Stimulated activated CD8-positive, alpha-beta memory T cell treated with anti-CD3 and anti-CD28 coated beads, Interleukin-4, amount 100 ng/mL, for 4 hours (primary cell): ENCODE measurements at places on chromosomes 4 and X.

DNA sequence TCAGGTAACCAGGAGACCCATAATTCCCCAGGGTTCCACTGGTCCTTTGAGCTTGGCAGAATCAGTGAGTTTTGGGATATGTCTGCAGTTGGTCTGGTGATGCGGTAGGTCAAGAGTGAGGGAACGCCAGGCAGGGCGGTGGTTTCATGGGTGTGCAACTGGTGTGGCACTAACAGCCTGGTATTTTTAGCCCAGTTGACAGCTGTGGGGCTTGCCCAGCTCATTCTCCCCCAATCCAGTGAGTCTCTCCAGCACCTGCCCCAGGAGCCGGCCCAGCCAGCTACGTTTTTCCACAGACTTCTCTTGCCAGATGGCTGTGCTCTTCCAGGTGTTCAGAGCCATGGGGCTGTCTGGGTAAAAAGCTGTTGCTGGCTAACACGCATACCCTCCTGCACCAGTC lies 1019.9 kb downstream of the CCSER1 start:
- DNase-seq: no peak

- DNase-seq: no peak
Observed at GRCh38 chr4:555566-556275, 20.4 kb downstream of the TMEM271 start.

DNA sequence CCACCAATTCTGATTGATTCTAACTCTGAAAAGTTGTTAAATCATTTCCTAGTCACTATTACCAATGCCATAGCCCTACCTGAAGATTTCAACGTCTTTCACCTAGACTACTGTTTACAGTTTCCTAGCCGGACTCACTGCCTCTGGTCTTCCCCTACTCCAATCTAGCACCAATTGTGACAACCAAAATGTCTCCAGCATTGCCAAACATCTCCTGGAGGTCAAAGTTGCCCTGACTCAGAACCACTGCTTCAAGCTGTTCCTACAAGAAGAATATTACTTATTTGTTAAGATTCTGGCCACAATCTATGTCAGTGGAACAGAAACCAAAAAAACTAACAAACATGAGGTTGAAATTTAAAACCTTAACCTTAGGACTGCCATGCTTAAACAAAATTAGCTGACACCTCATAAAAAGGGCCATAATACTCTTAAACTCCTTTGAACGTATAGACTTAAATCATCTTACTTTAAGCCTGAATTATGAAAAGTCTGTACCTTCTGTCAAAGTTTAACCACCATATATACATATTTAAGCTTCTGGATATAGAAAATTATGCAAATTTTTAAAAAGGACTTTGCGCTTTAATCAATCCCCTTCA lies 2.1 kb downstream of the PDS5A start:
- no peak for DNase-seq

- DNase-seq: no peak
Observed at GRCh38 chr4:42489095-42489494, 91.8 kb downstream of the SHISA3 start.

DNA sequence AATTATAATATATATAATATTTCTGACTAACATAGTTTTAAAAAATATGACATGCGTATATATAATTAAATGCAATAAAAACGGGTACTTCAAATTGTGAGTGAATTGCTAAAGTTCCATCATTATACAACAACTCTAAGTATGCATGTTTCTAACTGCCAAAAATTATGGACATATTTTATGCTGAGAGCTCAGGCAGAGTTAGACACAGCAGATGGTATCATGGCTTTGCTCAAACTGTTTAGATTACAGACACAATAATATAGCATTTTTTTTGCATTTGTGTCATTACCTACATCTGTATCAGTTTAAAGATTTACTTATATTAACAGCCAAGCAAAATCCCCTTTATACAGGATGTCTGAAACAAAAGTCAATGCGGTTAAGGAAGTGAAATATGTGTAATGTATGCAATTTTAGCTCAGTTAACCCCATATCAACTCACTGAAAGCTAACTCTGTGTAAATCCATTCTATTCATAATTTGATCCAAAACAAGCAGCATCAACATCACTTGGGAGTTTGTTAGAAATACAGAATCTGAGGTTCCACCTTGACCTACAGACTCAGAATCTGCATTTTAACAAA lies 119.1 kb upstream of the CNKSR2 start:
- no peak for DNase-seq

DNA sequence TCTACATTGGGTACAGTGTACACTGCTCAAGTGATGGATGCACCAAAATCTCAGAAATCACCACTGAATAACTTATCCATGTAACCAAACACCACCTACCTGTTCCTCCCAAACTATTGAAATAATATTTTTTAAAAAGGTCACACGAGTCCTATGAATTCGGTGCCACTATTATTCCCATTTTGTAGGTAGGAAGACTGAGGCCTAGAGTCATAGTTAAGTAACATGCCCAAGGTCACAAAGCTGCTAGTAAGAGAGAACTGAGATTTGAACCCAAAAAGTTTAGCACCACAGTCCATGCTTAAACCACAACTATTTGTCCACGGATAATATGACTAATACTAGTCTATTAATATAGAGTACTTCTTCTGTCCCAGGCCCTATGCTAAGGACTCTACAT lies 2.7 kb downstream of the ARHGEF6 start:
- DNase-seq: no peak

GRCh38 chr4:18626366-18626765 lies 604.8 kb upstream of the LCORL start:
- no peak for DNase-seq

DNA sequence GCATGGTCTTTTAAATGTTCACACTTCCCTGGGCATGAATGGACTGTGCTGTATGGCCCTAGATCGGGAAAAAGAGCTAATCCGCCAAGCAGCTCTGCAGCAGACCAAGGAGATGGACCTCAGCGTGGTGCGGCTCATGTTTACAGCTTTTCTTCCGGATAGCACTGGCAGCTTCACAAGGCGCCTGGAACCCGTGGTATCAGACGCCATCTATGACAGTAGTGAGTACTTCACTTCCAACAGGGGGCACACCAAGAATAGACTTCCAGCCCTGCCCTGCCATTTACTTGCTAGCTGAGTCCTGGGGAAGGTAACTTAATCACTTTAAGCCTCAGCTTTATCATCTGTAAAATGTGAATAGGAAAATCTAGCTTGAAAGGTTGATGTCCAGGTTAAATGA lies 77.7 kb downstream of the NFKB1 start:
- DNase-seq: no peak

GRCh38 chr4:150006197-150006596 lies 72.0 kb upstream of the DCLK2 start:
- DNase-seq: no peak

DNA sequence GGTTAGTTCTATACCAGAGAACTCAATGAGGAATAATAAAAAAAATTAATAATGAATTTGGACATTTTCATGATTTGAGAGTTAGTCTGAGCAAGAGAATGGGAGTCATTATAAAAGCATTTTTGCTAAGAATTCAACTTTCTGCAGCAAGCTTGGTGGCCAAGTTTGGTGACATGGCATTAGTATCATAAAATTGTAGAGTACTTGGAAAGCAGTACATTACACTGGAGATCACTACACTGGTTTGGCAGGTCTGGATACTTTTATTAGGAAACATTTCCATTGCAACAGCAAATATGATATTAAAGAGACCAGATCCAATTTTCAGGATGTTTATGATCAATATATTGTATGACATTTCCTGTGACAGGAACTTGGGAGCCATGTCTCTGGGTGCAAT lies 249.1 kb upstream of the INTU start:
- DNase-seq: no peak

- DNase-seq: no peak
Observed at GRCh38 chr4:9989918-9990635, 31.2 kb downstream of the SLC2A9 start.

DNA sequence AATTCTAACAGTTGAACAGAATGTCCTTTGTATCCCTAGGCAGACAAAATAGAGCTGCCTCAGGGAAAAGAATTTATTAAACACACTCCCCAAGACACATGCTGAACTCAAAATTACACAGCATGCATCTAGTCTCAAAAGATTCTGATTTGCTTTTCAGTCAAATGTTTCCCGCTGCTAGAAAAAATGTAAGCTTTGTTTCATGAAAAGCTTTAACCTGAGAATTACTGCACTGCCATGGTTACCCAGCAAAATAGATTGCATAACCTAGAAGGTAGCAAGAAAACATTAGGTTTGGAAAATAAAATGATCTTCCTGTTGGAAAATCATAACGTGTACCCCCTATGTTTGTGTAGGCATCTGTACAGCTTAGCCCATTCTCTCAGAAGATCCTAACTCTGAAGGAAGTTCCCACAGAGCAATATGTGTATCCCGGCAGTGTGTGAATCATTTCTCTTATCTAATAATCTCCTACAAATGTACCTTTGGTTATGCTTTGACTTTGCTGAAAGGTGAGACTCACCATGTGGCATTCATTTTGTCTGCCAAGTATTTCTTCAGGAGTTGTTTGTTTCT lies 646.9 kb downstream of the STPG2 start:
- no peak for DNase-seq

DNA sequence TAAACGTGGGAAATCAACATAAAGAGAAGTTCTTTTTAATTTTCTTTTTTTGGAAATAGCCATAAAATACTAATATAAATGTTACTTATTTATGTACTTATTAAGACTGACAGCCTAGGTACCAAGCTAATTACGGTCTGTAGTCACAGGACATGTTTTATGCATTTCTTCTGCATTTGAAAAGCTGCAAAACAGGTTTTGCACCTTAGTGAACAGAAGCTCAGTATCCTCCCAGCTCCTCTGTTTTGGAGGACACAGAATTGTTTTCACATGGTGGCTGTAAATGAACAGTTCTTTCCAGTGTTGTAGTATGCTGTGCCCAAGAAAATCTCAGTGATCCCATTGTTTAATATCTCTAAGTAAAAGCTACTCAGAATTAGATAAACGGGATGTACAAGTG lies 1788.0 kb upstream of the TENM3 start:
- no peak for DNase-seq

DNA sequence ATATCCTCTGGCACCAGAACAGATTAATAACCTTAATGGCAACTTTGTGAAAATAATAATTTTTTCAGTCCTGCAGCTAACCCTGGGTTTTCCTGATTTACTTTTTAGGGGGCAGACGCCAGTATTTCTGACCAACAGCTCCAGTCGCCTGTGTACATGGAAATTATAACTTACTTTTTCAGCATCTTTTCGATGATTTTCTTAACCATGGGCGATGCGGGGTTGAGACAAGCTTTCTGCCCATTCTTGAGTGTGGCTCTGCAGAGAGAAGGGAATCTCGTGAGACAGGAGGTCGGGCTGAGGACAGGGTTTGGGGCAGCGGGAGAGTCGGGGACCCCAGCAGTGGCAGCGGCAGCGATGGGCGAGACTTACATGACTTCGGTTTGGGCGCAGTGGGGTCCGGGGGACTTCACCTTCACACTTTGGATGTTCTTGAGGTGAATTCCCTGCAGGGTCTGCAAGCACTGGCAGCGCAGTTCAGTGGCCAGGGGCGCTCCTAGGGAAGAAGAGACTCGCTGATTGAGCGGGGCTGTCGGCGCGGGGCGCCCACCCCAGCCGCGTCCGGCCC lies 484 bp downstream of the CXCL2 start:
- no peak for DNase-seq

- DNase-seq: no peak
Observed at GRCh38 chrX:32987142-32987541, 224.2 kb downstream of the DMD start.

GRCh38 chrX:153966841-153967535 lies 4.6 kb downstream of the HCFC1 start:
- DNase-seq: peak; percentile 50

DNA sequence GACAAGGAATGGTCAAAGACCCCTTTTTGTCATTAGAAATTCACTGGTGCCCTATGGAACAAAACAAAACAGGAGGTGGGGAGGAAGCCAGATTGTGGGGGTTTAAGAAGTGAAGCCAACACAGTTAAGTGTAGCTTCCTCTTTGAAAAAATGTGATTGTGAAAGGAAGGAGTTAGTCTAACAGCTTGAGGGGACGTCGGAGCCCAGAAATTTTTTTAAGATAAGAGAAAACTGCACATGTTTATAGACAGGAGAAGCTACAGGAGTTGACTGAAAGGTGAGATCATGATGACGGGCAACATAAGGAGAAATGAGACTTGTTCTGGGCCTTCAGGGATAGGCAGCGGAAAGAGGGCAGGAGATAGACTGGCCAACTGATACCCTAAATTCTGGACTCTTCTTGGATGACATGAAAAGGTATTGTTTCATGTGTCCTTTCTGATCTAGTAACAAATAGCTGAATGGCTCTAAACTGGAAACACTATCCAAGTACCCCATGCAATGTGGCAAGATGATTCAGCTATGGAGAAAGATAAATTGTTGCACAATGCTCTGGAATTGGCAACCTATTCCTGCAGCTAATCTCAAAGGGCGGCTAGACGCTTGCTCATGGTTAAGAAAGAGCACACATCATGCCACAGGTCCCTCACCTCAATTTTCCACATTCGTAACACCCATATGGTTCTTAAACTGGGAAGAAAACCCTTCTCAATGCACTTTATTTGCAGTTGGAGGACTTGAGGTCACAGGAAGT lies 3.7 kb upstream of the HDAC8 start:
- DNase-seq: no peak

DNA sequence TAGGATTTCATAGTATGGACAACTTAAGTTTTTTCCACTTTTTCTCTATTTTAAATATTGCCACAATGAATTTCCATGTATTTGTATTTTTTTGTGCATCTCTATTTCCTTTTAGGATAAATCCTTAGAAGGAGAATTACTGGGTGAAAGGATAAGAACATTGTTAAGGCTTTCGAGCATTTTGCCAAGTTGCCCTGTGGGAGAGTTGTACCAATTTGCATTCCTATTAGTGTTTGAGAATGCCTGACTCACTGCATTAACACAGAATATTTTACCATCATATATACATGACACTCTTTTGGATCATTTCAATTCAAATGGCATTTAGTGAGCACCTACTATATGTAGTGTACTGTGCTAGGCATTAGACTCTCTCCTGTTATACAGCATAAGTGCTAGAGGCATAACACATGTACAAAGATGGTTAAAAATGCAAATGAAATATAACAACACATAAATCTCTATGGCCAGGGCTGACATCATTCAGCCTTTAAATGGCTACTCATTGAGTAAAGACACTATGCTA lies 57.0 kb downstream of the PLAC1 start:
- DNase-seq: no peak

DNA sequence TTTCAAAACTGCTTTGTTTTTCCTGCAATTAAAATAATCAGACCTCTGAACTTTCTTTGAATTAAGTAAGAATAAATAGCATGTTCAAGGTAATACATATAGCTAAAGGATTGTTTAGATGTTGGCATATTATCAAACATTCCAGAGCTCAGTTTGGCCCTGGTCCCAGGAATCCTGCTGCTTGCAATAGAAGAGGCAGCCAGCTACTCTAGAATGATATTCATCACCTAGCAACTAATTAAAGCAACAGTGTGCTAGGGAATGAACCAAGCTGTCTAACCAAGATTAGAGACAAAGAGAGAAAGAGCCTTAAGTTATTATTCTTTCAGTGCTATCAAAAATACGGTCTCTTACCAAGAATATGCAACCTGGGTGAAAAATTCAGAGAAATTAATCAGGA lies 460.9 kb downstream of the GABRG1 start:
- no peak for DNase-seq

DNA sequence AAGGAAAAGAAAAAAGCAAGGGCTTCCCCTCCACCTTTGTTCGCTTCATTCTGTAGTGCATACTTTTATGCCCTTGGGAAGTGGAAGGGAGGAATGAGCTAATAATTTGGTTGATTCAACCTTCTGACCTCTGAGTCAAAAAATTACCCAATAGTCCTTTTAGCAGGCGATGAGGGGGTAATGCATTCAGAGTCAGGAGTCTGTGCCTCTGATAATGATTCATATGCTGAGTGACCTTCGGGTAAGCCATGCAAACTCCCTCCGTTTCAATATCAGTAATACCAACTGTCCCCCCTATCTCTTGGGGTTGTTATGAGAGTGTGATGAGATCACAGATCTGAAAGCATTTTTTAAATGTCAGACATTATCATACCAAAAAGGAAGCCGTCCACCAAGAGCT lies 41.6 kb upstream of the ACSL4 start:
- DNase-seq: no peak
